ENCODE measurements at places on chromosomes 12 and 14.
A peak's percentile ranks its signal among the peaks of the same experiment; 100 is the strongest.

GRCh38 chr14:105926373-105927095, 400.2 kb downstream of the TMEM121 start:
- DNase-seq: no peak

DNA sequence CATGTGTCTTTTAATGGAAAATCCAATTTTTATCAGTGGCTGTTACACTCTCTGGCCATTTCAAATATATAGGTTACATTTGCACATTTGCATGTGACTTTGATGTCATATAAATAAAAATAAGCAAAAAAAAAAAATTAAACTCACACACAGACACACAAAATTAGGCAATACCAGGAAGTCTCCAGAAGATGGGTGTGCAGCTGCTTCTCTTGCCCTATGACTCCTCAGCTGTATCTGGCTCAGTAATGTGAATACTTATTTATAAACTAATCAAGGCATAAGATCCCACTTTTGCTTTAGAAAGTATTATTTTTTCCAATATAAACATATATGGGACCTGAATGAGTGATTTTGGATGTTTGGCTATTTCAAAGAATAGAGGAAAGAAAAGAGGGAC, 461.1 kb downstream of the LRIG3 start:
- DNase-seq: no peak

- no peak for DNase-seq
Measured at GRCh38 chr14:71555654-71556559, 376.3 kb upstream of the RGS6 start.

DNA sequence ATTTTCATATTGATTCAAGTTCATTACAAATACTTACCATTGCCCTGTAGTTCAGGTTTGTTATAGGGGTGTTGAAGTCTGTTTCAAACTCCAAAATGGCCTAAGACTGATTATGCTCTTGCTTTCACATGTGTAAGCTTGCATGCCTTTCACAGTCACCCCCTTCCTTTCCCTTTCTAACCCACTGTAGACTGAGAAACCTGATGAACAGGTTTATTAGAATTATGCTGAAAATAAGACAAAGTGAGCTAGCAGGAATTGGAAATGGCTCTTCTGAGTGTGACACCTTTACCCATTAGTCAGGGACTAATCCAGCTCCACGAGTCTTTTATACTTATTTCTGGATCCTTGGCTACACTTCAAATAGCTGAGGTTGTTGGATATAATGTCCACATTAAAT, 38.9 kb downstream of the FBXO33 start:
- DNase-seq: no peak

- no peak for DNase-seq
Measured at GRCh38 chr12:79344855-79345847, 345.6 kb downstream of the PAWR start.

GRCh38 chr12:77599782-77600467, 230.8 kb upstream of the NAV3 start:
- no peak for DNase-seq

GRCh38 chr12:49585477-49586459, 17.8 kb upstream of the MCRS1 start:
- no peak for DNase-seq

DNA sequence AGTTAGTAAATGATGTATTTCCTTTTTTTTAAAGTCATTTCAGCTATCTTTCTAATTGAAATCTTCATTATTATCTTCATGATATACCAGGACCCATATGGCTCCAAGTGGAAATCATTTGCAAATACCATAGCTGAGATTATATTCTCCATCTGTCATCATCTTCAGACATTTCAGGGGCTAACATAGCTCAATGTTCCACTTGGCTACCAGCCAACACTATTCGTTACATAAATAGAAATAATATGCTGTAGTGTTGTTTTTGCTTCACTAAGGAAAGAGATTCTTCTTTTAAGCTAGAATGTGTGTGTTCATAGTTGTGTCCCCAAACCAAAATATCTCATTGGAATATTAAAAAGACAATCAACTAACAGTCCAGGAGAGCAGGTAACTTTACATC, 225.1 kb downstream of the DIO2 start:
- DNase-seq: no peak

DNA sequence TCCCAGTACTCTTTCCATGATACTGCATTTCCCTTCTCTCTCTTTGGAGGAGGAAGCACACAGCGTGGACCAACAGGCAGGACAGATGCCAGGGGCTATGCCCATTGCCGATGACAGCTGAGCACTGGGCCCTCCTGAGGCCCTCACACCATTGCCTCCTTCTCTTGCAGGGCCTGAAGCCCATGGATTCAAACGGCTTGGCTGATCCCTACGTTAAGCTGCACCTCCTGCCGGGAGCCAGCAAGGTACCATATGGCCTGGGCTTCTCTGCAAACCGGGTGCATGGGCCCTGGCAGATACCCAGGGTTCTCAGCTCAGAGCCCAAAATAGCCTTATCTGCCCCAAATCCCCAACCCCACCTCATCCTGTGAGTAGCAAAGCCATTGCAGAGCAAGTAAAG, 25.2 kb upstream of the OAS1 start:
- no peak for DNase-seq

GRCh38 chr12:111322336-111323250, 46.3 kb downstream of the PHETA1 start:
- peak; percentile 9 for DNase-seq

DNA sequence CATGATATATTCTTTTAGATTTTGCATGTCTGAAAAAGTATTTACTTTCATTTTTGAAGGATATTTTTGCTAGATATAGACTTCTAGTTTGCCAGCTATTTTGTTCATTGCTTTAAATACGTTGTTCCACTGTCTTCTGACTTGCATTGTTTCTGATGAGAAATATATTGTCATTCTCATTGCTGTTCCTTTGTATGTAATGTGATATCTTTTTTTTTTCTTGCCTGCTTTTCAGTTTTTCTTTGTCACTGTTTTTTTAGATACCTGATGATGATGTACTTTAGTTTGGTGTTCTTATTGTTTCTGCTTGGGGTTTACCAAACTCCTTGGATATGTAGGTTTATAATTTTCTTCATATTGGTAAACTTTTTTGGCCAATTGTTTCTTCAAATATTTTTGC, 107.9 kb downstream of the SNAPC1 start:
- no peak for DNase-seq

- DNase-seq: no peak
Measured at GRCh38 chr14:26400373-26400772, 197.5 kb downstream of the NOVA1 start.
